ENCODE measurements at places on chromosomes 7 and 10.

- DNase-seq: no peak
These were observed 75.9 kb upstream of the SCIN start for GRCh38 chr7:12494687-12495024.

DNA sequence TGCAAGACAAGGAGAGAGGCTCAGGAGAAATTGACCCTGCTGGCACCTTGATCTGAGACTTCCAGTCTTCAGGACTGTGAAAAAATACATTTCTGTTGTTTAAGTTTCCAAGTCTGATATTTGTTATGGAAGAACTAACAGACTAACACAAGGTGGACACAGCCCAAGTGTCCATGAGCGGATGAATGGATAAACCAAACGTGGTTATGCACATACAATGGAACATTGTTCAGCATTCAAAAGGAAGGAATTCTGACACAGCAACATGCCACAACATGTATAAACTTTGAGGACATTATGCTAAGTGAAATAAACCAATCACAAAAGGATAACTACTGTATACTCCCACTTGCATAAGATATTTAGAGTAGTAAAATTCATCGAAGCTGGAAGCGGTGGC lies 76.5 kb downstream of the FAM13C start:
- DNase-seq: no peak

DNA sequence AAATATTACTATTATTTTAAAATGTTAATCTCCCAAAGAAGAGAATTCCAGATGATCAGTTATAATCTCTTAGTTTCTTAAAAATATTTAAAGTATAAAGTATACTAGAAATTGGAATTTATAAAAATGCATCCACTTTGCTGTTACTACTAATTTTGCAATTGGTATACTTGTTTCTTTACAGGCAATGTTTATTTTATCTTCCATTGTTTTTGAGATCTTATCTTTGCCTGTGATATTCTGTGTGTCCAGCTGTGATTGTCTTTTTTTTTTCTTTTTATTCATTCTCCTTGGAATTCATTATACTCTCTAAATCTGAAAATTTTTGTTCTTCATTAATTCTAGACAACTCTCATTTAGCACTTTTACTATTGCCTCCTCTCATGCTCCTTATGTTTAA lies 652.6 kb downstream of the TNS3 start:
- no peak for DNase-seq

GRCh38 chr7:141158561-141158960 lies 84.7 kb downstream of the TMEM178B start:
- DNase-seq: no peak

DNA sequence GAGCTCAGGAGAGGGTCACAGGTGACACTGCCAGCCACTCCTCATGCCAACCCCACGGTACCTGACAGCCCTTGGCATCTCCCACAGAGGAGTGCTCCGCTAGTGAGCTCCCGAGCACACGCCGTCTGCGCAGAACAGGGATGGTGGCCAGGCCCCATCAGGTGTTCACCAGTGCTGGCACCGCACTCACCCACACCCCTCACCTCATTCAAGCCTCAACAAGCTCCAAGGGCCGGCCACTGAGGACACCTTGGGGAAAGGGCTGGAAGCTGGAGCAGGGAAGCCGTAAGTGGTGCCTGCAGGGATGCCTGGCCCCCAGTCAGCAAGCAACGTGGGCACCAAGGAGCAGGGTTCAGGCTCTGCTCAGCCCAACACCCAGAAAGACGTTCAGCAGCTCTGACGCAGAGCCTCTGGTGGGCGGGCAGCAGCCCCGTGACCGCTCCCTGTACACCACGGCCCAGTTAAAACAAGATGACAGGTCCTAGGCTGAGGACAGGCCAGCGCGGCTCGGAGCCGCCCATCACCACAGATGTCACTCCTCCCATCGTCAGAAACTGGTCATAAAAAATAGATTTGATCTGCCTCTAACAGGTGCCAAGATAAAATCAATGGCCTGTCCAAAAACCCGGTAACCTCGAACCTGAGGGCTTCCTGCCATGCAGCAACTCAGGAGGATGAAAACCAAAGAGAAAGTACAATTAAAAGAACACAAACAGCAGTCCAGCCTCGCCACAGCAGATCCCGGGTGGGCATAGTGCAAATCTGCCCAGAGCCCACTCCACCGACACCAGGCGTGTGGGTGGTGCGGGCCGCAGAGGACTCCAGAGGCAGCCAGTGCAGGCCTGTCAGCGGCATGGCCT lies 275.9 kb downstream of the MAD1L1 start:
- no peak for DNase-seq

DNA sequence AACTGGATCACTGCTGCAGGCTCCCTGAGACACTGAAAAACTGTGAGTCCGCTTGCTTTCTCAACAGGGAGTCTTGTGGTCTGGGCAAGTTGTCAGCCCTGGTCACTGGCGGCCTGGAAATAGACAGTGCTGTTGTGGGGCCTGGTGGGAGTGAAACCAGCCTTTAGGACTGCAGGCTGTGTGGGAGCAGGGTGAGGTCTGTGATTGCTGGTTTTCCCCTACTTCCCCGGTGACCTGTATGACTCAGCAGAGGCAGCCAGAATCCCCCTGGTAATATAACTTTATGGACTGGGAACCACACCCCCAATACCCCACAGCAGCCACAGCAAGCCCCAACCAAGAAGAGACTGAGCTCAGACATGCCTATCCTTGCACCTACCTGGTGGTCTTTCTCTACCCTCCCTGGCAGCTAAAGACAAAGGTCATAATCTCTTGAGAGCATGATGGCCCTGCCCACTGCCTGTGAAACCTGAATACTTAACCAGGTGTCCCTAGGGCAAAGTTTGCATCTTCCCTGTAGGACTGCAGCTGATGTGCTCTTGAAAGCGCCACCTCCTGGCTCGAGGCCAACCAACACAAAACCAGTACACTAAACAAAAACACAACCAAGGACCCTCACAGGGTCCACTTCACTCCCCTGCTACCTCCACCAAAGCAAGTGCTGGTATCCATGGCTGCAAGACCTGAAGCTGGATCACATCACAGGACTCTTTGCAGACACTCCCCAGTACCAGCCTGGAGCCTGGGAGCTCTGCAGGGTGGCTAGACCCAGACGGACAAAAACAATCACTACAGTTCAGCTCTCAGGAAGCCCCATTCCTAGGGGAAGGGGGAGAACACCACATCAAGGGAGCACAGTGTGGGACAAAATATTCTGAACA lies 7.2 kb upstream of the ADAM22 start:
- DNase-seq: no peak

DNA sequence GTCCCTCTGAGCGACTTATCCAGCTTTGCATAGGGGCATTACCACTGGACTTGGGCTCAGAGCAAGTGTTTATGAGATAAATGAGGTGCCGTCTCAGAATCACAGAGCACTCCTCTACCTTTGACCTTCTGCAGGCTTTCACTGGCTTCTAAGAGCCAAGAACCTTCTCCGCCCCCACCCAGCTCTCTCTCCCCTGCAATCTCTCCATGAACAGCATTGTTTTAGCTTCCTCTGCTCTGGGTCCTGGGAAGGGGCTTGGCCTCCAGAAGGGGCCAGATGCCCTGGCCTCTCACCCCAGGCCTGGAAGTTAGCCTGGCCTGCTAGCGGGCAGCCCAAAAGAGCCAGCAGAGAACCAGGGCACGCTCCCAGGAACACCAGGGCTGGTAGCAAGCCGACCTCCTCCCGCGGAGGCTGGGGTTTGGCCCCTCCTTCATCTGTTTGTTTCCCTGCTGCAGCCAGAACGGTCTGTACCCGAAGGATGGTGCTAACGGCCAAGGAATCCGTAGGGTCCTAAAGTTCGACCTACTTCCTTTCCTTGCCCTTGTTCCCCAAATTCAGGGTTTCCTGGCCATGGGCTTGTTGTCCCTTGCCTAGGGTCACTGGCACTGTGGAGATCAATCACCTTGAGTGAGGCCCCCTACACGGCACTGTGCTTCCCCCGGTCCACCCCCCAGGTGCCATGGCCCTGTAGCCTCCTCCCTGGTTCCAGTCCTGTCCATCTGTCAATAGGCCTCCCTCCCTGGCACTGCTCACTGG lies 18.7 kb upstream of the DDIT4 start:
- DNase-seq: no peak

Measured in activated T-helper 1 cell treated with anti-CD3 and anti-CD28 coated beads, Interleukin-2, amount 50 U/mL, for 16 hours (primary cell).